MM.1S (cell line): ENCODE measurements at places on chromosomes 12 and 14.

GRCh38 chr12:72289633-72290032 is 17.5 kb downstream of the TRHDE start:
- no peak for DNase-seq

- no peak for DNase-seq
Observed at GRCh38 chr14:77158882-77159255, 17.3 kb upstream of the ZDHHC22 start.

DNA sequence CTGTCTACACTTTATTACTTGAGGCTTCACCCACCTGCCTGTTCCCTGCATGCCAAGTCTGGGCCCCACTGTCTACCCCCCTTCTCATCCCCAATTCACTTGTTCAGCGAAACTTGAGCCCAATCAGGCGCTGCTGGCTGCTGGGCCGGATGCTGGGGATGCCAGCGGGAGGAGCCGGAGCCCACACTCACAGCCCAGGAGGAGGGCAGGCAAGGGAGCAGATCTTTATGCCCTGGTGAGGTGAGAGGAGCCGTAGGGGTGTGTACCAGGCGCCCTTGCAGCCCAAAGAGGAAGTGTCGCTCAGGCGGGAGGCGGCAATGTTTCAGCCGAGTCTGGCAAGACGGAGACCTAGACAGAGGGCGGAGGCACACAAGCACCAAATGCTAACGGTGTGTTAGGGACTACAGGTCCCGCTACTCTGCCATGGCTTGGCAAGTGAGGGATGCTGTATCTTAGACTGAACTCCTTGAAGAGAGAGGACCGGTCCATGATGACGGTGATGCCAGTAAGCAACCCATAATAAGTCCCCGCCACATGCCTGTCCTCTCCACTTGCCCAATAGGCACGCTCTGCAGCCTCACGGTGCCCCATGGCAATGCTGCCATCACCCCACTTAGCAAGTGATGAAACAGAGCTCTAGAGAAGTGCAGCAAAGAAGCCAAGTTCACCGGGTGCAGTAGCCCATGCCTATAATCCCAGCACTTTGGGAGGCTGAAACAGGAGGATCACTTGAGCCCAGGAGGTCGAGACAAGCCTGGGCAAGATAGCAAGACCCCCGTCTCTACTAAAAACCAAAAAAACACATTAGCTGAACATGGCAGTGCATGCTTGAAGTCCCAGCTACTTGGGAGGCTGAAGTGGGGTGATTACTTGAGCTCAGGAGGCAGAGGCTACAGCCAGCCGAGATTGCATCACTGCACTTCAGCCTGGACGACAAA is 41.6 kb downstream of the LRRC74A start:
- no peak for DNase-seq

DNA sequence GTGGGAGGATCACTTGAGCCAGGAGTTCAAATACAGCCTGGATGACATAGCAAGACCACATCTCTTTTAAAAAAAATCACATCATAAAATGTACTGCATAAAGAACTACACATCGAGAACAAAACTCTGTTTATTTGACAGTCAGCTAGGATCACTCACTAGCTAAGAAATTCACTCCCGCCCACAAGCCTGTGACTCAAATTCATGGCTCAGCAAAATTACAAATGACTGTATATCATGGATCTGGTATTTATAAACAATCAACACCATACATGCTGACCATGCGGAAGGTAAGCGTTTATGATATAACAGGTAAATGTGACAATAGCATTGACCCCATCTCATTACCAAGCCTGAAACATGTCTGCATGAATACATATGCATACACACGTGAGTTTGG is 206.5 kb downstream of the EFCAB11 start:
- DNase-seq = no peak

GRCh38 chr12:54879150-54879549 is 24.8 kb downstream of the MUCL1 start:
- DNase-seq = no peak

DNA sequence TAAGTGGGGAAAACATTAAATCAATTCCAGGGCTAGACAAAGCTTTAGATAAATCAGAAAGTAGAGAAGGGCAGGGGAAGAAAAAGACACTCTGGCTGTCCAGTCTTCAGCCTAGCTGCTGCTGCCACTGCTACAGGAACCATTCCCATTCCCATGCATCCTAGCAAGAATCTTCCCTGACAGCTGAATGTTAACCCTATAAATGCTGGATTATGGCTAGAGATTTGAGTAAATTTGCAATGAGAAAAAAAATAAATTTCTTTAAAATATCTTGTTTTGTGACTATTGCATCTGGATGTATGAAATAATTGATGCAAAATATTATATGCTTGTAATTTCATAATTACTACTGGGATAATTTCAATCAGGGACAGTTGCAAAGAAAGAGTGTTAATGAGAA is 15.0 kb upstream of the CDKN3 start:
- no peak for DNase-seq

DNA sequence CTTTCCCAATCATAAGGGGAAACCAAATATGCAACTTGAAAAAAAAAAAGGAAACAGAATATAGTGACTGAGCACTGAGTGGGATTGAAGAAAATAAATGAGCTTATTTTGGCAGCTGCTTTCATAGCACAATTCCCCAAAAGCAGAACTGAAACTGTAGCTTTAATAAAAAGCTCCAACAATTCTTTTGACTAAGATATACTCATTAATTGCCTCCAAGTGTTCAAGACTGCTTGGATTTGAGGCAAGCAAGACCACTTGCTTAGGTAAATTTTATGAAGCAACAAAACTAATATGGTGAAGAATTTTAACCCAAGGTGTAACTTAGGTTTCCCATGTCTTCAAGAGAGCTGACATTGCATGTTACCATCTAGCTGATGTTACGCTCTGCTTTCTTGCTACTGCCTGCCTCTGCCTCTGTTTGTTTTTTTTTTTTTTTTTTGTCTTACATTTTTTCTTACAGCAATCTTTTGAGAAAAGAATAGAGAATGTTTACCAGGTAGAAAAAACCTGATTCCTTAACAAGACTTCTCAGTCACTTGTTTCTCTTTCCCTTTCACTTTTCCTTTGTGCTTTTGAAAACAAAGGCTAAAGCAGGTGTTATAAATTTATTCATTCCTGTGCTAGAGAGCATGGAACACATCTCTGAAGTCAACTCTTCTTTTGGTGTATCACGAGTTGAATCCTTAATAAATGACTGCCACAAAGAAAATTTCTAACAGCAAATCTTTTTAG is 134.4 kb downstream of the BCAT1 start:
- peak; percentile 68 for DNase-seq

DNA sequence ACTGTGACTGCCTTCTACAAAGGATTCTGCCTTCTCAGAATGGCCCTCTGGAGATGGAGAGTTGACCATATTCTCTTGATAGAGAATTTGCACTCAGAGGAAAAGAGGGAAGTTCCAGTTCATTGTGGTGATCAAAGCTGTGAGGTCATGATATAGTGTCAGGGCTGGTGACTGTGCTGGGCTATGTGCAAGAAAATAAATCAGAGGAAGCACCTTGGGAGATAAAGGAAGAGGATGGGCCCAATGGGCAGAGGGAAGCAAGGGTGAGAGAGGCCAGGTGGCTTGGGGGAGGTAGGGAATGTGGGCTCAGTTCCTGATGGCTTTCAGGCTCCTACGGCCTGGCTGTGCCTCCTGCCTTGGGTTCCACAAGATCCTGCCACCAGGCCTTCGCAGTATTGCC is 145.8 kb downstream of the SLC8A3 start:
- DNase-seq = no peak

DNA sequence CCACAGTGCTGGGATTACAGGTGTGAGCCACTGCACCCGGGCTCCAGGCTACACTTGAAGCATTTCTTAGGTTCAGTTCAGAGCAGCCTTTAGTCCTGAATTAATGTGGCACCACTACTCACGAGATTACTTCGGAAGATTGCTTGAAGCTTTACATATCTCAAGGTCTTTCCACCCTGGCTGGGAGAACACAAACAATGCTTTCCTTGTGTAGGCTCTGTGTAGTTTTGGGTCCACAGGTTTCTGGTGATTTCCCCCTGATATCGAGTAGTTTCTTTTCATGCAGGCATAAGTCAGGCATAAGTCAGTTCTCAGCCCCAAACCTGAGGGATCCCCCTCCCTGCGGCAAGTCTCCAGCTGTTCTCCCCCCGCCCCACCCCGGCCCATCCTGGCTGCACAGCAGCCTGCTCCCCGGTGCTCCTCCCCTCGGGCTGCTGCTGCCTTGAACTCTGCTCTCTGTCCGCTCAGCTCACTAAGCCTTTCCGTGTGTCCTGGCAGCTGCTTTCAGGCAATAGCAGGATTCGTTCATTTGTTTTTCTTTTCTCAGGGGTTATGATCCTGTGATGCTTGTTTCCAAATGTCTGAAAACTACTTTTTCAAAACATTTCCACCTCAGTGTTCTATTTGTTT is 417.7 kb downstream of the TMEM121 start:
- no peak for DNase-seq

GRCh38 chr12:76586764-76587395 is 27.3 kb upstream of the OSBPL8 start:
- peak; percentile 56 for DNase-seq

DNA sequence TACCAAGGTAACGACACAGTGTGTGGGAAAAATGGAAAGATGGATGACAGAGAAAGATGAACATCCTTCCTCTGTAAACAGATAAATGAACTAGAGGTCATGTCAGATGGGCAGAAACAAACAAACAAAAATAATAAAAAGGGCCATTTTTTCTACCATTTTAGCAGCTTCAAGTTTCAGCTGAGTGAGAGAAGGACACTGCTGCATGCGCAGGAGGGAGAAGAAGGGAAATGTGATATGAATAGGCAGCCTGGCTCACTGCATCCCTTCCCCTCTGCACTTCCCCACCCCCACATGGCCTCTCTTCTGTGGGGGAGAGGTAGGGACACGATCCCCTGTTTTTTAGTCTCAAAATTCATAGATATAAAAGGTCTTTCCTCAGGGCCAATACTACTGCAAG is 492.0 kb downstream of the NELL2 start:
- no peak for DNase-seq

DNA sequence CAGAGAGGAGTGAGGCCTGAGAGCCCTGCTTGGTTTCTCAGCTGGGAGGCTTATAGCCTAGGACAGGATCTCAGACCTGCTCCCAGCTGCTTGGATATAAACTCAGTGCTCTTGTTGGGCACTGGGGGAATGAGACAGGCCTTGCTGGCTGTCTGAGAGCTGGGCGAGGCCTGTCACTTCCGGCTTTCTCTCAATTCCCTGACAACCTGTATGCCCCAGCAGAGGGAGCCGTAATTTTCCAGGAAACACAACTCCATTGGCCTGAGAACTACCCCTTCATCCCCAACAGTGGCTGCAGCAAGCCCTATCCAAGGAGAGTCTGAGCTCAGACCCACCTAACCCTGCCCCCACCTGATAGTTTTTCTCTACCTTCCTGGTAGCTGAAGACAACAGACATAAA is 258.3 kb upstream of the STXBP6 start:
- no peak for DNase-seq

- DNase-seq = peak; percentile 17
Observed at GRCh38 chr14:76050797-76051392, 65.3 kb downstream of the IFT43 start.

- peak; percentile 78 for DNase-seq
Observed at GRCh38 chr14:99605299-99605961, 1.4 kb upstream of the CCDC85C start.

GRCh38 chr12:125029761-125030358 is 35.4 kb upstream of the AACS start:
- no peak for DNase-seq

DNA sequence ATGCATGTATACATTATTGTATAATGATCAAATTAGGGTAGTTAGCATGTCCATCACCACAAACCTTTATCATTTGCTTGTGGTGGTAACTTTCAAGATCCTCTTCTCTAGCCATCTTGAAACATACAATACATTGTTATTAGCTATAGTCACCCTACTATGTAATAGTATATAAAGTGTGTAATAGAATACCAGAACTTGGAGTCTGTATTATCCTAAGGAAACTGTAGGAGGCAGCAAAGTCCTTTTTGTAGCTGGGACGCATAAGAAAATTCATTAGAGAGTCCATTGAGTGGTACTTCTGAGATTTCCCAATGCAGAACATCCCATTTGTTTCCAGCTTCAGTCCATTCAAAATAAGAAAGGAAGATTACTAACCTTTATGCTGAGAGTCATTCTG is 325.9 kb upstream of the LRFN5 start:
- DNase-seq = no peak

DNA sequence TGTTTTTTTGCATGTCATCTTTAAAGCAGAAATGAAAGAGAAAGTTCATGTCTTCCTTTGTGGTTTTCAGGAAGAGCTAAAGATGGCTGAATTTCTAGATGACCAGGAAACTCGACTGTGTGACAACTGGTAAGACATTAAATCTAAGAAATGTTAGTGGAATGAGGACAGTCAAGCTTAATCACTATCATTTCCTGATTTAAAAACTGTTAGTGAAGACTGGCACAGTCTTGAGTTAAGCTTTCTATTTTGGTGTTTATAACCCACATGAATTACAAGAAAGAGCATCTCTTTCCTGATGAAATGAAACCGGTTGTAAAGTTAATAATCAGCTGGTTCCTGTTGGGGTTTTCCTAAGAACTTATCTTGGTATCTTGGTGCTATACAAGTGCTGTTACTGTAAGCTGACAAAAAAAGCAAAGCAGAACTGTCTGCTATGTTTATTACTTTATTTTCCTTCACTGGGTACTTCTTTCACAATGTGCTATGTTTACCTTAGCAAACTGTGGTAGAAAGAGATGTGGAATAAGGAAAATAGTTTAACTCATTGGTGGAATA is 5.2 kb downstream of the TRAFD1 start:
- peak; percentile 48 for DNase-seq

DNA sequence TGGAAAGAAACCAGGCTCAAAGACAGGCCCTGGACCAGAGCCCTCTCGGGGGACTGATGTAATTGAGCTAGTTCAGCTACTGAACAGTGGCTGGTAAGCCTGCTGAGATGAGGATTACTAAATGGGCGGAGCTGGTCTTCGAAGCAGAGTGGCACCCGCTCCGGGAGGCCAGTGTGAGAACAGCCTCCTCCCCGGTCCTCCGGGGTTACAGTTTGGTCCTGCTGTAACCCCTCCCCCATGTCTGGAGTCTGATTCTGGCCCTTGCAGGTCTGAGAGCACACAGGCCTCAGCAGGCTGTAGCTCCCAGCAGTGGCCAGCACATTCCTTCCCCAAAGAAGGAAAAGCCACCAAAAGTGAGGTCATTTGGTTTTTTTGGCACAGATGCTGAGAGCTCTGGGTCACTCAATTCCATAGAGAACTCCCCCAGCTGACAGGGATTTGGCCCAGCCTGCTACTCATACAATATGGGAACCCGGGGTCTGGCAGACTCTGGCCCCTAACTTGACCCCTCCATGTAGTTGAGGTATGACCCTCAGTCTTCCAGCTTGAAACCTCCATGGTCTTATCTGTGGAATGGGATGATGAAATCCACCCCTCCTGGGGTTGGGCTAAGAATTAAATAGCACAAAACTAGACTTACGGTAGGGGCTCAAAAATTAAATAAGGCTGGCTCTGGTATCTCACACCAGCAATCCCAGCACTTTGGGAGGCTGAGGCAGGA is 39.0 kb downstream of the ACTN1 start:
- no peak for DNase-seq
